ENCODE measurements at places on chromosomes 16 and 17. TPM values are rescaled to one million over a fixed set of nuclear protein-coding genes. Genes with fewer than 3 reads are reported as not detected.

TRPV3 gene
- 1.3 TPM for total RNA-seq

GDPD3 gene
- 2.0 TPM for total RNA-seq

DERL2 gene
- 27.0 TPM for total RNA-seq

ASPHD1 gene
- total RNA-seq: 0.37 TPM

ATP1B2 gene
- total RNA-seq: 3.2 TPM

PLSCR3 gene
- total RNA-seq: 16.1 TPM

MYH8 gene
- not detected for total RNA-seq

IGFALS gene
- not detected for total RNA-seq

HSD17B2 gene
- total RNA-seq: not detected

TMEM220 gene
- total RNA-seq: 6.3 TPM

CHTF18 gene
- 6.6 TPM for total RNA-seq

NACA2 gene
- not detected for total RNA-seq

CSNK2A2 gene
- 35.5 TPM for total RNA-seq

PRR35 gene
- total RNA-seq: not detected

GUCY2D gene
- not detected for total RNA-seq

USB1 gene
- total RNA-seq: 28.3 TPM

TMEM238L gene
- total RNA-seq: not detected
